ENCODE measurements at places on chromosomes 4 and X. TPM values are rescaled to one million over a fixed set of nuclear protein-coding genes. Genes with fewer than 3 reads are reported as not detected.

- H3K4me3 ChIP-seq, result no peak overlapping the region
- no peak for DNase-seq
- no peaks in the 10 kb centered on the region for H3K4me1 ChIP-seq
- H3K36me3 ChIP-seq, result no peaks in the 10 kb centered on the region
- H3K27ac ChIP-seq, result no peak overlapping the region
These were observed 19.1 kb upstream of the ARX start for GRCh38 chrX:25034889-25035288.

DNA sequence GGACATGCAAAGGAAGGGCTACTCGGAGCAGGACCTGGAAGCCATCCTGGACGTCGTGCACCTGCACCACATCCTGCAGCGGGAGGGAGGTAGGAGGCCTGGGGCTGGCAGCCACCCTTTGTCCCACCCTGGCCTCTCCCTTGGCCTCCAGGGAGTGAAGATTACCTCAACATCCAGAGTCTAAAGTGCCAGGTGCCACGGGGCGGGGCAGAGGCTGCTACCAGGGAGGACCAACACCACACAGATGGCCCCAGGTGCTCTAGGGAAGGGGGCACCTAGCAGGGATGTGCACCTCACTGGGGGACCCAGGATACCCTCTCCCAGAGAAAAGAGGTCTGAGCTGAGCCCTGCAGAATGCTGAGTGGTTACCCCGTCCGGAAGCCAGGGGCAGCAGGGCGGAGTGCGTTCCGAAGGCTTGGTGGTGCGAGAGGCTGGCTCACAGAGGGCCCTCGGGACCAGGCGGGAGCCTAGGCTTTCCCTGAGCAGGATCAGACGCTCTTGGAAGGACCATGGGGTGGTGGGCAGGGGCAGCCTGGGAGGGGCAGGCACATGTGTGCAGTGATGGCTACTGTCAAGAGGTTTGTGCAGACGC is 16.1 kb downstream of the ABCD1 start:
- H3K27me3 ChIP-seq, result no peaks in the 10 kb centered on the region
- H3K4me3 ChIP-seq, result no peak overlapping the region
- H3K4me1 ChIP-seq, result peaks cover 14% of the 10 kb centered on the region
- no peak for DNase-seq

GRCh38 chr4:183177001-183177400 is 77.9 kb downstream of the WWC2 start:
- H3K27me3 ChIP-seq, result no peaks in the 10 kb centered on the region
- peaks cover 72% of the 10 kb centered on the region for H3K4me1 ChIP-seq
- H3K36me3 ChIP-seq, result no peaks in the 10 kb centered on the region
- no peak overlapping the region for H3K27ac ChIP-seq

- H3K27ac ChIP-seq, result no peak overlapping the region
- H3K36me3 ChIP-seq, result no peaks in the 10 kb centered on the region
- H3K4me1 ChIP-seq, result no peaks in the 10 kb centered on the region
- DNase-seq, result no peak
- no peaks in the 10 kb centered on the region for H3K27me3 ChIP-seq
These were observed 276.0 kb downstream of the C4orf33 start for GRCh38 chr4:129371926-129372325.

DNA sequence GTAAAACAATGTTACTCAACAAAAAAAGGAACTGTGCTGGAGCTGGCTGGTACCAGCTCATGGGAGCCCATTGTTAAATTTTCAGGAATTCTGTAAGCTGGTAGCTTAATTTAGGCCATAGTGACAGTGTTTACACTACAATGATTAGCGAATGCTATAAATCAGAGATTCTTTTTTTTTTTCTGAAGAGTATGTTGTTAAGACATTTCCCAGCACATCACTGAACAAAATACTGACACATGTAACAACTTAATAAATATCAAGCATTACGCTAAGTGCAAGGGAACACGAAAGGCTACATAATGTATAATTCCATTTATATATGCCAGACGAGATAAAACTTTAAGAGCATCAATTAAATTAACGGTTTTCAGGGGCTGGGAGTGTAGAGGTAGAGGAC is 4.4 kb downstream of the WDFY3 start:
- H3K4me3 ChIP-seq, result no peak overlapping the region
- H3K27ac ChIP-seq, result no peak overlapping the region
- H3K27me3 ChIP-seq, result no peaks in the 10 kb centered on the region
- H3K36me3 ChIP-seq, result no peaks in the 10 kb centered on the region
- peaks cover 39% of the 10 kb centered on the region for H3K4me1 ChIP-seq

- no peak overlapping the region for H3K27ac ChIP-seq
- DNase-seq, result no peak
- no peaks in the 10 kb centered on the region for H3K36me3 ChIP-seq
- no peaks in the 10 kb centered on the region for H3K27me3 ChIP-seq
These were observed 15.2 kb downstream of the ATP8A1 start for GRCh38 chr4:42641656-42642055.

- no peak overlapping the region for H3K4me3 ChIP-seq
- H3K4me1 ChIP-seq, result no peaks in the 10 kb centered on the region
- no peak for DNase-seq
- H3K27ac ChIP-seq, result no peak overlapping the region
These were observed 58.0 kb upstream of the XIAP start for GRCh38 chrX:123801901-123802300.

- no peaks in the 10 kb centered on the region for H3K4me1 ChIP-seq
- no peak for DNase-seq
These were observed 33.8 kb downstream of the OTUD6A start for GRCh38 chrX:70096052-70096451.

GRCh38 chr4:970046-970745 is 3.2 kb downstream of the DGKQ start:
- H3K27me3 ChIP-seq, result peaks cover 16% of the 10 kb centered on the region
- H3K4me1 ChIP-seq, result peaks cover 35% of the 10 kb centered on the region
- DNase-seq, result no peak

GRCh38 chr4:23881052-23881501 is 8.8 kb downstream of the PPARGC1A start:
- no peak for DNase-seq
- H3K4me3 ChIP-seq, result no peak overlapping the region
- H3K4me1 ChIP-seq, result peaks cover 58% of the 10 kb centered on the region
- H3K36me3 ChIP-seq, result no peaks in the 10 kb centered on the region

GRCh38 chr4:10437735-10438134 is 19.5 kb downstream of the ZNF518B start:
- H3K4me3 ChIP-seq, result no peak overlapping the region
- no peak overlapping the region for H3K27ac ChIP-seq
- H3K4me1 ChIP-seq, result no peaks in the 10 kb centered on the region
- no peaks in the 10 kb centered on the region for H3K36me3 ChIP-seq

DNA sequence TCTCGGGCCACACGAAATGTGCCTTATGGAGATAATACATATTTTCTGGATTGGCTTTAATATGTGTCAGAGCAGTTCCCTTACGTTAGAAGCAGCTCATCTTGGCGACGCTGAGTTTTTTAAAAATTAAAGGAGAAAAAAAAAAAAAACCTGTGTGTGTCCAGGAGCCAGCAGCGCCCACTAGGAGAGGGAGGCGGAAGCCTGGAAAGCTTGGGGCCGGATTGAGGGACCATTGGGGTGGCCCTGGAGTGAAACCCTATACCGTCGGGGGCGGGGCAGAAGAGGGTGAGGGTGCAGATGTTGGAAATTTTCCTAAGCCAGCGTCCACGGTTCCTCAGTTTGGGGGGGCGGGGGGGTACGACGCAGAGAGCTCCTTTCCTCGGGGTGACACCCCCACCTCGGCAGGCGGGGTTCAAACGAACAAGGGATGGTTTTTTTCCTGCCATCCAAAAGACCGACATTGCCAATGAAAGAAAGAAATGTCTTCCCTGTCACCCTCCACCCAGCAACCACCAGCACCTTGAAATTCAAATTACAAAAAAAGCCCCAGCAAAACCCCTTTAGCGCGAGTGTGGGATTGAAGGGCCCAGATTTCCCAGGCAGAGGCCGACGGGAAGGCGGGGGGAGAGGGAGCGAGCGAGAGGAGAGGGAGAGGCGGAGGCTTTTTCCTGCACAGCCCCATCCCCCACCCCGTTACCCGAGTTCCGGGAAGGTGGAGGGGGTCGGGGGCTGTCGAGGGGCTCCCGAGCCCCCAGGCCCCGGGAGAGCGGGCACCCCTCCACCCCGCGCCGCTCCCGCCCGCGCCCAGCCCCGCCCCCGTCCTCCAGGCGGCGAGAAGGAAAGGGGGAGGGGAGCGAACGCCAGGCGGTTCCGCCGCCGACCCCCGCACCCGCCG is 859 bp downstream of the SMARCA1 start:
- peaks cover 11% of the 10 kb centered on the region for H3K4me1 ChIP-seq
- peak; percentile 80 for DNase-seq
- H3K4me3 ChIP-seq, result peak overlapping the region; percentile 79
- H3K27me3 ChIP-seq, result no peaks in the 10 kb centered on the region
- peak overlapping the region; percentile 94 for H3K27ac ChIP-seq
- H3K36me3 ChIP-seq, result no peaks in the 10 kb centered on the region

GRCh38 chrX:34437586-34437985 is 219.5 kb downstream of the TMEM47 start:
- H3K4me1 ChIP-seq, result no peaks in the 10 kb centered on the region
- H3K27ac ChIP-seq, result peak overlapping the region; percentile 2
- no peak overlapping the region for H3K4me3 ChIP-seq
- no peaks in the 10 kb centered on the region for H3K27me3 ChIP-seq
- H3K36me3 ChIP-seq, result no peaks in the 10 kb centered on the region

GRCh38 chr4:25592736-25593135 is 62.9 kb upstream of the SLC34A2 start:
- no peak overlapping the region for H3K27ac ChIP-seq
- no peak for DNase-seq
- H3K4me1 ChIP-seq, result no peaks in the 10 kb centered on the region
- H3K27me3 ChIP-seq, result no peaks in the 10 kb centered on the region
- no peak overlapping the region for H3K4me3 ChIP-seq

DNA sequence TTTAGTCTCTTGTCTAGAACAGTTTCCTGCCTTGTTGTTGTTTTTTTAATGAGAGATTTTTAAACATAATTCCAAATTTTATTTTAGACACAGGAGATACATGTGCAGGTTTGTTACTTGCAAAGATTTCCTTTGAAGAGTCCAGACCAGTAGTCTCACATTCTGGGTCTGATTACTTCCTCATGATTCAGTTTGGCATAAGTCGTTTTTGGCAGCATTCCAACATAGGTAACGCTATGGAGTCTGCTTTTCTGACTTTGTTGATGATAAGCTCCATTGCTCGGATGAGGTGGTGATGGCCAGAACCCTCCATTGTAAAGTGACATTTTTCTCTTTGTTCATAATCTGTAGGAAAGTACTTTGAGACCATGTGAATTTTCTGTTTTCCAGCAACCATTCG is 74.7 kb downstream of the CLCN4 start:
- no peak for DNase-seq
- H3K27ac ChIP-seq, result peak overlapping the region; percentile 27
- H3K4me1 ChIP-seq, result no peaks in the 10 kb centered on the region
- H3K36me3 ChIP-seq, result no peaks in the 10 kb centered on the region

- H3K36me3 ChIP-seq, result no peaks in the 10 kb centered on the region
- no peaks in the 10 kb centered on the region for H3K27me3 ChIP-seq
- peaks cover 17% of the 10 kb centered on the region for H3K4me1 ChIP-seq
- no peak for DNase-seq
- no peak overlapping the region for H3K4me3 ChIP-seq
These were observed 172.0 kb upstream of the KLF3 start for GRCh38 chr4:38491854-38492478.

GRCh38 chr4:152068866-152069265 is 308.1 kb upstream of the GATB start:
- H3K27ac ChIP-seq, result no peak overlapping the region
- H3K4me3 ChIP-seq, result no peak overlapping the region
- DNase-seq, result no peak

DNA sequence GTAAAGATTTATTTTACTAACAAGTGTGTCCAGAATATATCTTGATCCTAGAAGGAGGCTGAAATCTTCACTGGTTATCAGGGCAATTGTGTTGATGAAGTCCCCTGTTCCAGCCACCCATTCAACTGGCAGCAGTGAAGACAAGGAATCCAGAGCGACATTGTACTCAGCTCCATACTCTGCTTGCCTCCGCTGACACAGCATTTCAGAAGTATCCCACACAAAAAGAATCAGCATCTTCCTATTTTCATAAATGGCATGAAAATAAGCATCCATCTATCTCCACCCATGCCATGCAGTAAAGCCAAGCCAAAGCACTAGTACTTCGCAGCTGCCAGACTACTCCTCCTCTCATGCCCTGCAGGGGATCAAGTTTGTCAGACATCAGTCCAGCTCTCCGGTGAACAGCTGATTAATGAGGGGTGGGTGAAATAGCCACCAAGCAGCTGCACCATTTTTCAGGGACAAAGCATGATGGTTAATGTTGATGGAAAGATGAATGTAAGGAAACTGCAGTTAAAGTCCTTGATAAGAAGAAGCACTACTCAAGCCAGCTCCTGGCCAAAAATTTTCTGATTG is 54.0 kb downstream of the COL25A1 start:
- H3K27me3 ChIP-seq, result no peaks in the 10 kb centered on the region
- no peak overlapping the region for H3K27ac ChIP-seq
- no peaks in the 10 kb centered on the region for H3K36me3 ChIP-seq

DNA sequence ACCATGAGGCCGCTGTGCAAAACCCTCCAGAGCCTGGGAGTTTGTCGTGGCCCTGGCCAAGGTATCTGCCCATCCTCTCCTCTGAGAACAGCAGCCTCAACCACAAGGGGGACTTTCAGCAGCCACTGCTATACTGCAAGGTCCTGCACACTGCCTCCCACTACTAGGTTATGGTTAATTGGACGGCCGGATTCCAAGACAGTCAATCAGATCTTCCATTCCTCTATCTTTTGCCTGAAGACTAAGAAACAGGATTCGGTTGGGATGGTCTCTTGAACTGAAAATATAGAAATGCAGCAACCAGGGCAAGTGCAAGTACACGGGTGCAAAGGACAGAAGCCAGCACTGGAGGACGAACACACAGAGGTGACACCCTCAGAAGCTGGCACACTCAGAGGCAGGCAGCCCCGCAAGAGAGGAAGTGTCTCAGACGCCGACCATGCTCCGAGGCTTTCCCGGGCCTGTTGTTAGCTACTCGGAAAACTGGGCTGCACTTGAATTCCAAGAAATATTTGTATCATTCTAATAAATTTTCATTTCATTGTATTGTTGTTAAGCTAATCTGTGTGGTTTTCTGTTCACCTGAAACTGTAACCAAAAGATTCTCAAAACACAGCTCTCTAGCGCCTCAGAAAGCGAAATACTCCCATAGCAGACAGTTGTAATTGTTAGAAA is 63.3 kb downstream of the AFAP1 start:
- peak; percentile 72 for DNase-seq
- H3K36me3 ChIP-seq, result no peaks in the 10 kb centered on the region
- no peaks in the 10 kb centered on the region for H3K4me1 ChIP-seq

Gene MAP7D2
- 0.66 TPM for total RNA-seq

Gene FGB
- not detected for total RNA-seq

Gene CSAG2
- not detected for total RNA-seq

Gene HS3ST1
- total RNA-seq, result 2.5 TPM

Gene ARHGAP36
- not detected for total RNA-seq

Gene SPANXB1
- total RNA-seq, result not detected

Gene ODAPH
- total RNA-seq, result not detected

Gene UTP3
- 15.3 TPM for total RNA-seq

Gene HMX1
- total RNA-seq, result 1.7 TPM

Gene PNCK
- 78.9 TPM for total RNA-seq

Gene MTMR8
- 1.4 TPM for total RNA-seq

Measured in sigmoid colon (tissue), 7 donors.